ENCODE measurements at places on chromosomes 4 and X.
A peak's percentile ranks its signal among the peaks of the same experiment; 100 is the strongest.

GRCh38 chrX:17836830-17837229 is 24.3 kb downstream of the RAI2 start:
- DNase-seq, result no peak

- DNase-seq, result no peak
Observed at GRCh38 chr4:189664693-189665250, 275.9 kb upstream of the FRG1 start.

GRCh38 chr4:87270144-87270543 is 49.7 kb upstream of the KLHL8 start:
- DNase-seq, result peak; percentile 1

GRCh38 chr4:128835498-128836222 is 26.2 kb downstream of the JADE1 start:
- DNase-seq, result no peak

DNA sequence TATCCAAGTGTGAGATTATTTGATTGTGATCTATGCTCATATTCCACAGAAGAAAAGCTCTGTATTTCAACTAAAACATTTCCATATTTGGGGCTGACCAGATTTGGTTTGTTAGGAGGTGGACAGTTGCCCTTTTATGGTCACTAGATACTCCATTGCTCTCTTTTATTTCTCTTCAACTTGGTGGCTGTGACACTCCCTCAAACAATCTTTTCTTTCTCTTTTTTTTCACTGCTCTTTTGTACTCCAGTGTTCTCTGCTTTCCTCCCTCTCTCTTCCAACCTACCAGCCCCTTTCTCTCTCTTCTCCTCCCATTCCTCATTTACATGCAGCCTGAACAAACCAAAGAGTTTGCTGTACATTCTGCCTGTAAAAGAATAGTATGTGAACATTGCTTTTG is 48.8 kb downstream of the RBPJ start:
- DNase-seq, result no peak

DNA sequence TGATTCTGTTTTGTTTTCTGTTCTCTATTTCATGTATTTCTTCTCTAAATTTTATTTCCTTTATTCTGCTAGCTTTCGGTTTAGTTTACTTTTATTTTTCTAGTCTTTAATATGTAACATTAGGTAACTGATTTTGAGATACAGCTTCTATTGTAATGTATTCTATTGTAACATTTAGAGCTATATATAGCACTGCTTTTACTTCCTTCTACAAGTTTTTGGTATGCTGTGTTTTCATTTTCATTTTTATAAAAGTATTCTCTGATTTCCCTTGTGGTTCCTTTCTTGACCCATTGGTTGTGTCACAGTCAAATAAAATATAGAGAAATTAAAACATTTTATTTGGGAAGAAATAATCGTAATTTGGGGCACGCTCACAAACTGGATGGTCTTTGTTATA is 13.9 kb upstream of the CT47A1 start:
- DNase-seq, result no peak

DNA sequence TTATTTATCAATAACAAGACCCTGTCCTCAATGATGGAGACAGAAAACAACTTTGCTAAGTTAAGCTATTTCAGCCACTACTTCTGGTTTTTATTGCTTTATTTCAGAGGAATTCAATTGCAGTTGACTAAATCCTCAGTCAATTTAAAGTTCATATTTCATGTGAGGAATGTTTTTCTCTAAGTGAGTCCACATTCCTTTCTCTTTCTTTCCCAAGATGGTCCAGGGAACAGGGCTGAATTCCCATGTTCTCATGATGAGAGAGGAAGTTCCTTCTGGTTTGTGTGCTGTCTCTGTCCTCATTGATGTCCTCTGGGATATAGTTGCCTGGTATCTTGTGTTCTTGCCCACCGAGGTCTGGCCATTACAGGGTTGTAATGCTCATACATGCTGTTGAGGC is 117.2 kb downstream of the SLIT2 start:
- DNase-seq, result no peak

GRCh38 chrX:17802756-17803155 is 58.3 kb downstream of the RAI2 start:
- no peak for DNase-seq

GRCh38 chr4:23268072-23268771 is 575.5 kb downstream of the GBA3 start:
- DNase-seq, result no peak

DNA sequence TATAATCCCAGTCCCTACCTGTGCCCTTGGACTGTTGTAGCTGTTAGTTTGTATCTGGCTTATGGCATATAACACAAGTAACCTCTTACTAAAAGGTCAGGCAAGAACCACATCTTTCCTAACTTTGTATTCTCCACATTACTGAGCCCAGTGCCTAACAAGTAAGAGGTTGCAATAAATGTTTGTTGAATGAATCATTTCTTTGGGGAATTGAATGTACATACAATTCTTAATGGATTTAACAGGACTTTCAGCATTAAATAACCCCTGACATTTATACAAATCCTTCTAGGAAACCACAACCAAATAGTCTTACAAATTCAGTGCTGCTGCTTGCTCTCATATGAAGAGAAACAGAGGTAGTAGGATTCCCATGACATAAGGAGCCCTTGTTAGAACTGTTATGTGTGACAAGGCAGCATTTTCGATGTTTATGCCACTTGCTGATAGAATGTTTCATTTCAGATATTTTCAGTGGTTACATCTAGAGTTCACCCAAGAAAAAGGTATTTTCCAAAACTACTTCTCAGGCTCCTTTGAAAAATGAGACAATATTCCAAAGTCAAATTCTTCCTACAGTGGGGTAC is 62.0 kb downstream of the MBNL3 start:
- DNase-seq, result no peak

- DNase-seq, result no peak
Observed at GRCh38 chr4:10144966-10145365, 28.4 kb upstream of the WDR1 start.

DNA sequence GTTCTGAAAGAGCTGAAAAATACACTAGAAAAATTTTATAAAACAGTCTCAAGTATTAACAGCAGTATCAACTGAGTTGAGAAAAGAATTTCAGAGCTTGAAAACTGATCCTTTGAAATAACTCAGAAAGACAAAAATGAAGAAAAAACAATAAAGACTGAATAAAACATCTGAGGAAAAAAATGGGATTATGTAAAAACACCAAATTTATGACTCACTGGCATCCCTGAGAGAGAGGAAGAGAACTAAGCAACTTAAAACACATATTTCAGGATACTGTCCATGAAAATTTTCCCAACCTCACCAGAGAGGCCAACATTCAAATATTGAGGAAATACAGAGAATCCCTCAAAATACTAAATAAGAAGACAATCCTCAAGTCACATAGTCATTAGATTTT is 22.9 kb downstream of the PABPC4L start:
- DNase-seq, result no peak

GRCh38 chrX:13121020-13121555 is 76.7 kb upstream of the FAM9C start:
- DNase-seq, result no peak

DNA sequence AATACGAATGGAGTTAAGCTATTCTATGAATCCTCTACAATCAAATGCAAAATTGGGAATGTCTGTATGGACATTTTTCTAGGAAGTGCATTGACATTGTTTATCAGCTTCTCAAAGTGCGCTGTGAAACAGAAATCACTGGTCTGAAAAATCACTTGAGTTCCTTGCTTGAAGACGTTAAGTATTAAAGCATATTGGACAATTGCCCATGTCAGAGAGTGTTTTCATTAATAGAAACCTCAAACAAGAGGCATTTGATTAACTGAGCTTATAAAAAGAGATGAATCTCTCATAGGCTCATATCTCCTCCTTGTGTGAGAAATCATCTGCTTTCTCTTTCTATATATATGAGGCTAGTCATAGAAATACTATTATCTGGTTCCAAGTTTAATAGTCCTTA is 692.1 kb upstream of the POU3F4 start:
- no peak for DNase-seq

DNA sequence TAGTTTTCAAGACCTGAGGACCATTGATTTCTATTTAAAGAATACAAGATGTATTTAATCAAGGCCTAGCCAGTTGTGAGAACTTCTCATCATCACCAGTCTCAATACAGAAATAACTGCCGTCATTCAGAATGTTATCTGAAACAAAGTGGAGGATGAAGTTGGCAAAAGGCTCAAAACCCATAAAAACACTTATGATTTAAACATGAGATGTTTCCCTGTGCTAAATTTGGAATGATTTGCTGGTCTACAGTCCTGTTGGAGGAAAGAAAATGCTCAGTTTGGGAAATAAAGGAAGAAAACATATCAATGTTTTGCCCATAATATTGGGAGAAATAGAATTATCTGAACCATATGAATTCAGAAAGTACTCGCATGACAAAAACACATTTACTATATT is 192.2 kb downstream of the ADGRA3 start:
- no peak for DNase-seq

GRCh38 chrX:67159437-67159836 is 384.4 kb upstream of the AR start:
- DNase-seq, result no peak

DNA sequence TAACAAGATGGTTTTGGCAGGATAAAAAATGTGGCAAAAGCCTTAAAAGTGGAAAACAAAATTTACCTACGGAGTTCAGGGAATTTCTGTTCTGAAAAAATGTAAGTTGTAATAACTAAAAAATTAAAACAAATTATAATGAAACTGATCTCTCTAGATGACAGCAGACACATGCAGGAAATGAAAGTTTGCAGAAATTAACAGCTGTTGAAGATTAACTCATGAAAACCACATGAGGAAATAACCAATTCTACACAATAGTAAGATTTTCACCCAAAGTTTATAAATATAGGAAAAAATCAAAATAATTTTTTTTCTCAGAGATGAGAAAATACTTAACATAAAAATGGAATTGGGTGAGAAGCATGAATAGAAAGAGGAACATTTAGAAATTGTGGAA is 47.5 kb upstream of the UGT2B15 start:
- DNase-seq, result no peak

DNA sequence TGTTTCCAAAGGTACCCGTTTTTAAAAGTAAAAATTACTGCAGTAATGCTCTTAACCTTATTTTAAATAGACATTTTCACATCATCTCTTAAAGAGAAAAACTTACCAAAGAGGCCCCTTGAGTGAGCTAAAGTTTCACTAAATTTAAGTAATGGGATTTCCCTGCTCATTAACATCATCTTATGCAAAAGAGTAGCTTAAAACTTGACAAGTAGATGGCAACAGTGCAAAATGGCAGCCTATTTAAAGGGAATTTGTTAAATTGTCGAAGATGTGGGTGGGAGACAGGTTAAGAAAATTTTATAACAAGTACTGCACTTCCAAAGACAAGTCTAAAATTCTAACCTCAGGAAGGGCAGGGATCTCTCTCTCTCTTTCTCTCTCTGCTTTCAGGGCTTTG is 271.7 kb upstream of the LDB2 start:
- DNase-seq, result no peak
